Stimulated activated CD4-positive, alpha-beta T cell treated with anti-CD3 and anti-CD28 coated beads, Interleukin-12 subunit alpha, Interleukin-12 subunit beta, amount 100 ng/mL, for 4 hours (primary cell): ENCODE measurements at places on chromosomes 6 and 20.

GRCh38 chr20:62624325-62624690, 18.0 kb upstream of the SLCO4A1 start:
- no peak for DNase-seq

- DNase-seq, result no peak
Measured at GRCh38 chr20:653590-654416, 803 bp upstream of the SRXN1 start.

GRCh38 chr6:111939902-111940301, 66.7 kb upstream of the FYN start:
- DNase-seq, result no peak

- peak; percentile 62 for DNase-seq
Measured at GRCh38 chr6:225121-225721, 67.1 kb upstream of the DUSP22 start.

DNA sequence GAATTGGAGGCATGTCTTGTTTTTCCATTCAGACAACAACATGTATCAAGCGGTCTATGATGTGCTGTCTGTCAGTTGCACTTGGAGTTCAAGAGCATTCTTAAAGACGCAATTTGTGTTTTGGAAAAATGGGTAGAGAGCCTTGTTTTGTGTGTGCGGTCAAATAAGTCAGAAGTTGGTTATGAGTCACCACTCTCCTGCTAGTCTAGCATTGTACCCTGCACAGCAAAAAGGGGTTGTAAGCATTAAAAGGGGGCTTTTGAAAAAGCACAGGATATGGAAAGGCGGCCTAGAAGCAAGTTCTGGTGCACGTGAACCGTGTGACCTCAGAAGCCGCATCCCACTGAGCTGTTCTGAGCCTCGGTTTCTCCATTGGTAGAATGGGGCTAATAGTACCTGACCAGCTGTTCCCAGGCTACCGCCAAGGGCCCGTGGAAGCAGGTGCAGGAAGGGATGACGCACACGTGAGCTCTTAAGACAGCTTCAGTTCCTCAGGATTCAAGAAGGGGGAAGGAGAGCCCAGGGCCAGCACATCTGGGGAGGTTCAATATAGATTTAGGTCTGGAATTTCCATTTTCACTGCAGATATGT, 61.6 kb upstream of the SNX9 start:
- no peak for DNase-seq
